ENCODE measurements at places on chromosomes 11 and 22.

- DNase-seq: no peak
These were observed 41.6 kb upstream of the PAK1 start for GRCh38 chr11:77515483-77515882.

DNA sequence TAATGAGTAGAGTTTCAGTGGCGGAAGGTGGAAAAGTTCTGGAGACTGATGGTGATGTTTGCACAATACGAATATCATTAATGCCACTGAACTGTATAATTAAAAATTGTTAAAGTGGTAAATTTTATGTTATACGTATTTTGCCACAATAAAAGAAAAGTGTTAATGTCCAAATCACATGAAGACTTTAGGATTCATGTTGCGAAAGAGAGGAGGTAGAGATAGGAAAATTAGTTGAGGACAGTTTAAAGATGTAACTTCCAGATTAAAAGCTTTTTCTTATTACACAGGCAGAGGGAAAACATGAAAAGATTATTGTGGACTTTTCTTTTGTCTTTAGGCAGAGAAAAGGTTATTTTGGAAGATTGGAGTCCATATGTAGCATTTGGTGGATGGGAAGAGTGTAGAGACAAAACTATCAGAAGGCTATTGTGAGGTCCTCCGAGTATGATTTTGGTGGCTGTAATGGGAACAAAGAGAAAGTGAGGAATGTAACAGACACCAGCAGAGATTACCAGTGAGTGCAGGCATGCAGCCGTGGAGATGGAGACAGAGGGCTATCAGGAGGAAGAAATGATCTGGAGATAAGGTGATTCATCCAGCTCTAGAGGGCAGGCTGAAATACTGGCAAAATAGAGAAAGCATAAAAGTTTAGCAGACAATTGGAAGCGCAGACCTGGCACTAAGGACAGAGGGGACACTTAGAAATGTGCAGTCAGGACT lies 12.5 kb downstream of the VPS26B start:
- DNase-seq: no peak

DNA sequence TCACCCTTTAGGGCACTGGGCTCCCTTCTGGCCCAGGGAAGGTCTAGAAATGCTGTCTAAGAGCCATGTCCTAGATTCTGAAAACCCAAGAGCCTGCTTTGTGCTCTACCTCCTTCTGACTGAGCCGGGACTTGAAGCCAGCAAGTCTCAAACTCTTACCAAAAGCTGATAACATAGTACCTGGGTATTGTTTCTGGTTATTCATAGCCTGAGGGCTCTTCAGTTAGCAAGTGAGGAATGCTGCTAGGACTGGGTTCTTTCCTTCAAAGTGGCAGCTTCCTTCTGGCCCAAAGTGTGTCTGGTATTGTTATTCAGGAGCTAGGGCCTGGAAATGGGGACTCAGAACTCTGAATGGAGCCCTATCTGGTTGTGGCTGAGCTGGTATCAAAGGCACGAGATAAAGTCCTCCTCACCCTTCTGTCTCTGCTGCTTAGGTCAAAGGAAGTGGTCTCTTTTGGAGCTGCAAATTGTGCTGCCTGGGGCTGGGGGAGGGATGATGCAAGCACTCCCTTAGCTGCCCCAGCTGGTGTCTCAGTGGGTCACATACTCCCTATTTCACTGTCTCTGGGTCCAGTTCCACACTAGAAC lies 696.0 kb upstream of the CCDC179 start:
- DNase-seq: no peak

DNA sequence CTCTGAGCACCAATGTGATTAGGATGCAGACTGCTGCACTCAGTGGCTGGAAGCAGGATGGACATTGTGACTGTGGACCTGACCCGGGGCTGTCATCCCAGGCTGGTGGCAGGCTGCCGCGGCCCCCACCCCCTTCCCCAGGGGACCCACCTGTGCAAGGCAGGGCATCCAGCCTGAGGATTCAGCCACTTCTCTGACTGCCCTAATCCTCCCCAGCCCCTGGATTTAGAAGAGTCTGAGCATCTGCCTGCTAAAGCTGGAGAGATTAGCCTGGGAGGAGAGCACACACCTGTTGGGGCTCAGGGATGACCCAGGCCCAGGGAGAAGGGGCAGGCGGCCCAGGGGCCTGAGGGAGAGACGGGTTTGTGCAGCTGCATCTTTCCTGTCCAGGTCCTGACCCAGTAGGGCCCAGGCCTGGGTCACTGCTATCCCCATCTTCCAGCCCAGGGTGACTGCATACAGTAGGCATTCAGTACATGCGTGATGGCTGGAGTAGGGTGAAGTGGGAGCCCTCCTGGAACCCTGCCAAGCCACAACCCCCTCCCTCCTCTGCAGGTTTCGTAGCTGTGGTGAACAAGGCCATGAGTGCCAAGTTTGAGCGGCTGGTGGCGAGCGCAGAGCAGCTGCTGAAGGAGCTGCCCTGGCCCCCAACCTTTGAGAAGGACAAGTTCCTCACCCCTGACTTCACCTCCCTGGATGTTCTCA lies 12.1 kb downstream of the DPP3 start:
- no peak for DNase-seq

- no peak for DNase-seq
These were observed 17.1 kb downstream of the WNT7B start for GRCh38 chr22:45959719-45960476.

GRCh38 chr11:30002157-30002785 lies 14.6 kb downstream of the KCNA4 start:
- no peak for DNase-seq

- no peak for DNase-seq
These were observed 39.9 kb downstream of the PTPRJ start for GRCh38 chr11:48020092-48020755.

GRCh38 chr11:3855808-3856491 lies 486 bp downstream of the STIM1 start:
- no peak for DNase-seq

DNA sequence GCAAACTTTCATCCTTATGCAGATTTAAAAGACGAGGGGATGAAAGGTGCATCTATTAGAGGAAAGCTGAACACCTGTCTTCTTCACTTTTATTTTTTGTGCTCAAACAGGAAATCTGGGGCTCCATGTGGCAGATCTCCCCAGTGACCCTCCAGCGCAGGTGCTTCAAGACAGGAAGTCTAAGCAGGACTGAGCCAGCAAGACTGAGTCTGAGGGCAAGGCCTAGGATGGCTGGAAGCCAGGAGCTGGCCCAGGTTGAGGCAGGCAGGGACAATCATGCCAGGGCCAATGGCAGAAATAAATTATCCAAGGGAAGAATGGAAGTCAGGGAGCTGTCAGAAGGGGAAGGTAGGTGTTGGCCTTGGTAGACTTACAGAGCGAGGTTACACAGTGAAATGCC lies 101.1 kb upstream of the SPON1 start:
- no peak for DNase-seq

DNA sequence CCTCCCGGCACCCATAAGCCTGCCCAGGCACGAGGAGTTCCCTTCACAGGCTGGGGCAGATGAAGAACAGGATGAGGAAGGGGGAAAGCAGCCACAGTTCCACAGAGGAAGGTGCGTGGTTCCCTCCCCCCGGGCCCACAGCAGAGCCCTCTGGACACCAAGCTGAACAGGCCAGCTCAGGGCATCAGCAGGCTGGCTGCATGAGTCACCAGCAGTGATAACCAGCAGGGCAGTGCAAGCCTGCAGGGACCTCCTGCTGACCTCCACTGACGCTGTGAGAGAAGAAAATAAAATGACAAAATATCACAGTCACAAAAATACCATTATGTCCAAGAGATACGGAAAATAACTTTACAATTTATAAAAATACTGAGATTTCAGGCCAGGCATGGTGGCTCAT lies 11.5 kb downstream of the RTL6 start:
- no peak for DNase-seq

DNA sequence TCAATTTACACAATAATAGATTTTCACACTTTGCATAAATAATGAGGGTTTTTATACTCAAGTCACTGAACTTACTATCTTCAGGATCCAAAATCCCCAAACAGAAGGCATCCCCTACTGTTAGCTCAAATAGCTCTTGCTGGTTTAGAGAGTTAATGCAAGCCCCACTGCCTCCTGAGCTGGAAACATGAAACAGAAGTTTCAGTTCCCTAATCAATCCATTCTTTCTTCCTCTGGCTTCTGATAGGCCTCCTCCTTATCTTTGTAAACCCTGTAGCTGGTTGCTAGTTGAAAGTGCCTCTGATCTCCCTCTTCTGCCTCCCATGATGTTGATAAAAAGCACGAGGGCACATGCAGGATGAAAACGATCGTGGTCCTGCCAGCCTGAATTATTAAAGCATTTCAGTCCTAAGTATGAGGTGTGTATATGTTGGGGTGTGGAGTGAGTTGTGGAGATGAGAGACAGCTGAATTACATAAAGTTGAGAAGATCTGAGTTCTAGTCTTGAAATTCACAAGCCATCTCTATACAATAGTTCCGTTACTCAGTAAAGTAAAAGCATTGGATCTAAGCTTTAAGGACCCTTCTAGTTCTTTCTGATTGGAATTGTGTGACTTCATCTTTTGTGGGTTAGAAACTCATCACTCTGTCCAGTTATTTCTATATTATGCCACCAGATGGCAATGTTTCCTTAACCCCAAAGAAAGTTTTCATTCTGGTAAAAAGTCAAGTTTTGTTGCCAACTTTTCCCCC lies 35.0 kb upstream of the EHF start:
- DNase-seq: no peak

DNA sequence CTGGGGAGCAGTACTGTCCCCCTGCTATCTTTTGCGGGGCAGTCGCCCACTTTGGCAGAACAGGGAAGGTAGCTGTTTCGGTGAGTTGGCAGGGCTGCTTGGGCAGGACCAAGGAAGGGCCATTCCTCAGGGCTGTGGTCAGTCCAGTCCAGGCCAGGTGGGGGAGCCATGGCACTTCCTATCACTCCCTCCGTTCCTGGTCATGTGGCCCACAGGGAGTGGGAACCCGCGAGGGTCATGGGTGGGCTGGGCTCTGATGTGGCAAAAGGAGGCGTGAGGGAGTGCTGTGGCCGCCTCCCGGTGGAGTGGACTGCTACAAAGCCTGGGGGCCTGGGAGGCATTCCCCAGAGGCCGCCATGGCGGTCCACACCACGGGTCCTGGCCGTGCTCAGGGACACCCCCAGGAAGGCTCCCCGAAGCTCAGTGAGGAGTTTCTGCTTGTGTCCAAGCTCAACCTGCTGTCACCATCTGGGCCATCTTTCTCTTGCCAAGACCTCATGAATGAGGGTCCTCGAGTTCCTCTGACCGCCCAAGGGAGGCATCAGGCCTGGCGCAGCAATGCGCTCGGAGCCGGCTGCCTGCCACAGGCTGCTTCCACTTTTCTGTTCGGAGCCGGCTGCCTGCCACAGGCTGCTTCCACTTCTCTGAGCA lies 11.9 kb downstream of the CHID1 start:
- DNase-seq: no peak

GRCh38 chr11:13644997-13645687 lies 23.3 kb upstream of the FAR1 start:
- DNase-seq: no peak

- no peak for DNase-seq
These were observed 18.1 kb downstream of the BTG4 start for GRCh38 chr11:111494040-111494439.

DNA sequence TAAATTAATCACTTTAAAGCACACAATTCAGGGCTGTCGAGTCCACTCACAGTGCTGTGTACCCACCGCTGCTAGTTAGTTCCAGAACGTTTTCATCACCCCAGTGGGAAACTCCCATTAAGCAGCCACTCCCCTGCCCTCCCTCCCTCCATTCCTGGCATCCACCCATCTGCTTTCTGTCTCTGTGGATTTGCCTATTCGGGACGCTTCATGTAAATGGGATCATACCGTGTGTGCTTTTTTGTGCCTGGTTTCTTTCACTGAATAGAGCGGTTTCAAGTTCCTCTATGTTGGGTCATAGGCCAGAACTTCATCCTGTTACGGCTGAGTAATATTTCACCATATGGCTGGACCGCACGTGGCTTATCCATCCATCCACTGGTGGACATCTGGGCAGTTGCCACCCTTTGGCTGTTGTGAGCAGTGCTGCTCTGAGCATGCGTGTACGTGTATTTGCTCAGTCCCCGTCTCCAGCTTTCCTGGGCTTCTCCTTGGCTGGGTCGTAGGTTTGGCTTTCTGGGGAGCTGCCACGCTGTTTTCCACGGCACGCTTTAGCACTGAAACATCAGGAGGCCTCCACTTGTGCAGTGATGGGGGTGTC lies 30.1 kb downstream of the ARHGAP8 start:
- DNase-seq: no peak

DNA sequence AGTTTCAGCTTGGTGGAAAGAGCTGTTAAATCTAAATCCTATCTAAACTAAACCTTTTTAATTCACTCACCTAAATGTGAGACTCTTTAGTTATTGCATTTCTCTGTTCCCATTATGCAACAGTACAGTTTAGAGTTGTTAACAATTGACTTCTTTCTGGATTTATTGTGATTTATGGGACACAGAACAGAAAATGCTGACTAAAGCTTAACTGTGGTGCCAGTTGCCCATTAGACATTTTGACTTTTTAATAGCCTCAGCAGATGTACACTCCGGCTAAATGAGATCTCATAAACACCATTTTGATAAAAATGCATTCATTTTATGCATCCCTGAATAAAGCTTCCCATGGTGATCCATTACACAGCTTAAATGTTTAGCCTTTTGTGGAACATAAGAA lies 356.6 kb downstream of the CASP12 start:
- no peak for DNase-seq

GRCh38 chr11:99565333-99565732 lies 544.6 kb downstream of the CNTN5 start:
- no peak for DNase-seq

All from HS-27A (cell line).